NCI-H2081 treated with DMSO at 0.1 percent for 48 hours (cell line): ENCODE measurements at places on chromosomes 7 and 10.

- no peak for DNase-seq
Observed at GRCh38 chr10:45442251-45442650, 68.2 kb downstream of the ALOX5 start.

DNA sequence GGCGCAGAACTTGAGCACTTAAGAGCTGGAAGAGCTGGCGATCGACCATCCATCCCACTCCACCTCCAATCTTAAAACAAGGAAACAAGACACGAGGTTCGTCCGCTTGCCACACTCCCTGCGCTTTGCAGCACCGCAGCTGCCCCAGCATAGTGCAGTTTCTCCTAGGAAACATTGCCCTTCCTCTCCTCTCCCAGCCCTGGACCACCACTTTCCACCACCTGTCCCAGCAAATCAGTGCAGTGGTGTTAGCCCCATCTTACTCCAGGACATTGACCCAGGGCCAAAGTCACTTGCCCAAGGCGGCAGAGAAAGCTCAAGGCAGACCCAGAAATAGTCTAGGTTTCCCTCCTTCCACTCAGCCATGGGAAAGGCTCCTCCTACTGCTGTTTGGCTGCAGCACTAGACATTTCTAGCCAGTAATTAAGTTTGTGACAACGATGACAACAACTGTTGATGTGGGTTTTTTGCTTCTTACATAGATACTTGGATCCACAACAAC, 1.5 kb upstream of the PARD3 start:
- DNase-seq = no peak

- no peak for DNase-seq
Observed at GRCh38 chr7:107233981-107234380, 65.2 kb downstream of the HBP1 start.

GRCh38 chr10:113045147-113046055, 95.4 kb downstream of the TCF7L2 start:
- no peak for DNase-seq

DNA sequence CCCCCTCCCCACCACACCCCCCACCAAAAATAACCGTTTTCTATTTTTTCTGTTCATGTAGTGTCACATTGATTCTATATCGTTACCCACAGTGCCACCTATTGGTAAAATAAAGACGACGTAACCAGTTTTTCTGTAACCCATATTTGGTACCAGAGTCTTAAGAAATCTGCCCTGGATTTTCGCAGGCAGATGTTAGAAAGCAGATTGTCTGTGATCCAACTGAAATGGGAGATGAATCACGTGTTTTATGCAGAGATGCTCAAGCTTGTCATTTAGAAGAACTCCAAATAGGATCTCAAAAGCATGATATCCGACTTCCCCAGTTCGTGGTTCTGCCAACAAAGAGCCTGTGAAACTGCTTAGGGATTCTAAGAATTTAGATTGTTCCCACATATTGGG, 261.1 kb upstream of the CSTF2T start:
- no peak for DNase-seq
